ENCODE measurements at places on chromosomes 13 and 19.

- no peak for DNase-seq
Measured at GRCh38 chr13:25541434-25542123, 169.8 kb downstream of the ATP8A2 start.

DNA sequence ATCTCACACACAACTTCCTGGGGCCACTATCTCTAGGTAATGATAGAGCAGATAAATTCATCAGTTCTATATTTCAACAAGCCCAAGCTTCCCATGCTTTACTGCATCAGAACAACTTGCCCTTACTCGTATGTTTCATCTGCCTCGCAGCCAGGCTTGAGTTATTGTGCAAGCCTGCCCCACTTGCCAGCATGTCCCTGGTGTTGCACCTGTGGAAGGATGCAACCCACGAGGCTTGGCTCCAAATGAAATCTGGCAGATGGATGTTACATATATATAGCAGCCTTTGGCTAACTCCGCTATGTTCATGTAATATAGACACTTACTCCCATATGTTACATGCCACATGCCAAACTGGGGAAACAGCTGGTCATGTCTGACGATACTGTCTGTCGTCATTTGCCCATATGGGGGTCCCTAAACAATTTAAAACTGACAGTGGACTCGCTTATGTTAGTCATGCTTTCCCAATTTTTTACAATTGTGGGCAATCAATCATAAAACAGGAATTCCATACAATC, 6.2 kb downstream of the ERVK3-1 start:
- no peak for DNase-seq

DNA sequence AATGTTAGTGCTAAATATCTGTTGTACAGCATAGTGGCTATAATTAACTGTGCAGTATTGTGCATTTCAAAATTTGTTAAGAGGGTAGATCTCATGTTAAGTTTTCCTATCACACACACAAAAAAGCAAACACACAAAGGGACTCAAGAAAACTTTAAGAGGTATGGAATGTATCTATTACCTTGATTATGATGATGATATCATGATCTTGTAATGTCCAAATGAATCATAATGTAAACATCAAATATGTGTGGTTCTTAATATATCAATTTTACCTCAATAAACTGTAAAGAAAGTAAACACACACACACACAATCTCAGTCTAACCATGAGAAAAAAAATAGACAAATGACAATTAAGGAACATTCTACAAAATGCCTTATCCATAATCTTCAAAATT, 934.6 kb downstream of the SLITRK1 start:
- peak; percentile 2 for DNase-seq

DNA sequence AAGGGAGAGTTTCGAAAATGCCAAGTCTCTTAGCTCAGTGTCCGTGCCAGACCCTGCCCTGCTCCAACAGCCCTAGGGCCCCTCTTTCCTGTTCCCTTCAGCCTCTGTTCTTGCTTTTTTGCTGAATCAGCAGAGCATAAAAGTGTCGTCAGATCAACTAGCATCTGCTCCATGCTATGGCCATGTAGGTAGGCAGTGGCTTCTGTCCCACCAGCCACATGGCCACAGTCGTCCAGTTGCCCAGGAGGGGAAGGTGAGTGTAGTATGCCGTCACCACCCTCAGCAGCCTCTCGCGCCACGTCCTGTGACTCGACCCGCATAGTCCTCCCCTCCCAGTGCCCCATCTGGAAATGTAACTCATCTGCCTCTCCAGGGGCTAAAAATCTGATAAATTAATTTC, 50.9 kb upstream of the ATP11A start:
- DNase-seq = no peak

DNA sequence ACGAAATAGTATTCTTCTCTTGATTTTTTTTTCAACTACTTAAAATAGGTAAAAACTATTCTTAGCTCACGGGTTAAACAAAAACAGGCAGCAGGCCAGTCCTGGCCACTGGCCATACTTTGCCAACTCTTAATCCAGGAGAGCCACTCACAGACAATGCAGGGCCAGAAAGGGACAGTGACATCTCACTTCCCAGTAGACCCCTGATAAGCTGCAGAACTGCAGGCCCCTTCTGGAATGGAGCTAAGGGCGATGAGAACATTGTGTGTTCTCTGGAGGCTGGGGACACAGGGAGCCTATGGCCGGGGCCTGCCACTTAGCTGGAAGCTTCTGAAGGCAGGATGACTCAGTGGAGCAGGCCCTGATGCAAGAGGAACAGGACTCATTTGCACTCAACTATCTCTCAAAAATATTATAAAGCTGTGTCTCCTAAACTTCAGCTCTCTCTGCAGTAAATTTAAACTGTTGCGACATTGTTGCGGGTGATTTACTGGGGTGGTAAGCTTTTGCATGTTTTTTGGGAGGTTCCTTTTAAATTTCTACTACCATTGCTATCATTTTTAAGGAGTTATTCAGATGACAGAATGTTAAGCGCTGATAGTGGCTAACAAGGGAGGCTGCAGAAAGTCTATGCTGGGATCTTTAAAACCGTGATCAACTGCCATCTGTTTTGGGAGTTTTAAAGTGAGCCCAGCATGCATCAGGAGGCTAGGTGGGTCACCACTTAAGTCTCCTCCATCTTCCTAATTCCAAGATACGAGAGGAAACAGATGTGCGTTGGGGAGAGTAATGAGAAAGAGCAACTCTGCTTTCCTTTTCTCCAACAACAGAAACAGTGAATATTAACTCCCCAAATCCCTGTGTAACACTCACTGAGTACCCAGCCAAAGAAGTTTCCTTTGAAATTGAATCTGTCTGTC, 33.2 kb upstream of the KATNAL1 start:
- peak; percentile 98 for DNase-seq

GRCh38 chr13:36806102-36806501, 12.9 kb upstream of the RFXAP start:
- DNase-seq = no peak

DNA sequence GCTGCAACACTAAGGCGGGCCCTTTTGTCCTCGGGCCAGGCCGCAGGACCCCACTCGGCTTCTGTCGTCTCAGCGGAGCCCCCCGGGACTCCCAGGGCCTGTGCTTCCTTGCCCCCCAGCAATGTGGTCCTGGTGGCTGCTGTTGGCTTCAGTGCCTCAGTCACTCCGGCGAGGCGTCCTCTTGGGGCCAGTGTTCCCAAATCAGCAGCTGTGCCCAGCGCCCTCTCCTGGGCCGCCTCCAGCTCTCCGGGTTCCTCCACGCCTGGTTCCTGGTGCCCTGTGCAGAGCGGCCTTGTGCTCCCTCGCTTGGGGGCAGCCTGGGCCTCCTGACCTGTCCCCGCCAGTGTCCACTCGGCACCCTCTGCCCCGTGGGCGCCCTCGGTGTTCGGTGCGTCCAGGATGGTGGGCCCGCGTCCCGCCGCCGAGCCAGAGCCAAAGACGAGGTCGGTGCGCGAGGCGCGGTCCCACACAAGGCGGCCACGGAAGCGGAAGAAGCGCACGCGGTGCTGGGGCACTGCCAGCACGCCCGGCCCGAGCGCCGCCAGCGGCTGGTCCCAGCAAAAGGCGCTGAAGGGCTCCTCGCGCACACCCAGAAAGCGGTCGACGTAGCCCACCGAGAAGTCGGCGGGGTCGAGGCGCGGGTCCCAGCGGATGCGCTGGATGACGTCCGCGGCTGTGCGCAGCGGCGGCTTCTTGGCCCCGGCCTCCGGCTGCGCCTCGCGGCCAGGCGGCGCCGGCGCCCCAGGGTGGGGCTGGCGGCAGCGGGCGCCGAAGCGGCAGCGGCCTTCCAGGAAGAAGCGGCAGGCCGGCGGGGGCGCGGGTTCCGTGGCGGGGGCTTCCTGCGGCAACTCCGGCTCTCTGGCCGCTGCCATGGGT, 685 bp downstream of the LENG9 start:
- peak; percentile 77 for DNase-seq

DNA sequence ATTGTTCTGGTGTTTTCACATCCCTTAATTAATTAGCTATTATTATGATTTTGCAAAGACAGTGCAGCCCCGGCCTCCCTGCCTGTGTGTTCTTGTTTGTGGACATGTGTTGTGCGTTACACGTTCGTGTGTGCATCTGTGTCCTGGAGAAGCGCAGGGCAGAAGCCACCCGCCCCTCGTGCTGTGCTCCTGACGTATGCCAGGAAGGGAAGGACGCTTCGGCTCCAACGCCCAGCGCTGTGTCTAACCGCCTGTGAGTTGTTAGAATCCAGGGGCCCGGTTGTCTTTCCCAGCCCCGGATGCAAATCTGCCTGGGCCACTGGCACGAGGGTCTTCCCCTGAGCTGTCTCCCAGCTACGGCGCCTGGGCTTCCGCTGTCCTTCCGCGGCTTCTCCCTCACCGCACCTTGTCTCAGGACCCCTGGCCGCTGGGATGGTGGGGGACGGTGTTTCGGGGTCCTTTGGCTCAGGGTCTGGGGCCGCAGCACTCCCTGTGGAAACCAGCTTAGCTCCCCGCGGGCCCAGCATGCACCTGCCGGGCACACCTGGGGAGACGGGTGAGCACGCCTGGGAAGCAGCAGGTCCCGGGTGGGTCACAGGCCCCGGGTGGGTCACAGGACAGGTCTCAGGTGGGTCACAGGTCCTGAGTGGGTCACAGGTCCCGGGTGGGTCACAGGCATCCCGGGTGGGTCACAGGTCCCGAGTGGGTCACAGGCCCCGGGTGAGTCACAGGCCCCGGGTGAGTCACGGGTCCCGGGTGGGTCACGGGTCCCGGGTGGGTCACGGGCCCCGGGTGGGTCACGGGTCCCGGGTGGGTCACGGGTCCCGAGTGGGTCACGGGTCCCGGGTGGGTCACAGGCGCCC, 51.5 kb downstream of the GAS6 start:
- no peak for DNase-seq

DNA sequence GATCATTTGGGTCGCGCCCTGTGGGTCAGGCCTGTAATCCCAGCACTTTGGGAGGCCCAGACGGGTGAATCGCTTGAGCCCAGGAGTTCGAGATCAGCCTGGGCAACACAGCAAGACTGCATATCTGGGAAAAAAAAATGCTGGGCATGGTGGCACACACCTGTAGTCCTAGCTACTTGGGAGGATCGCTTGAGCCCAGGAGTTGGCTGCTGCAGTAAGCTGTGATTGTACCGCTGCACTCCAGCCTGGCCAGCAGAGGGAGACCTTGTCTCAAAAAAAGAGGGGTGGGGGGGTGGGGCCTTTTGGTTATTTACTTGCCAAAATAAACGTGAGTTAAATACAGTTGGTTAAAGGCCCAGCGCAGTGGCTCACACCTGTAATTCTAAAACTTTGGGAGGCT, 9.8 kb upstream of the ZNF544 start:
- DNase-seq = peak; percentile 22

All from EH (cell line).